Right hindlimb (tissue), 1 donor: ENCODE measurements at places on chromosomes 5 and 9.

- DNase-seq = peak; percentile 31
Measured at GRCh38 chr9:134315716-134316448, 10.4 kb upstream of the RXRA start.

- DNase-seq = peak; percentile 69
Measured at GRCh38 chr9:83432104-83432627, 106.0 kb downstream of the FRMD3 start.

DNA sequence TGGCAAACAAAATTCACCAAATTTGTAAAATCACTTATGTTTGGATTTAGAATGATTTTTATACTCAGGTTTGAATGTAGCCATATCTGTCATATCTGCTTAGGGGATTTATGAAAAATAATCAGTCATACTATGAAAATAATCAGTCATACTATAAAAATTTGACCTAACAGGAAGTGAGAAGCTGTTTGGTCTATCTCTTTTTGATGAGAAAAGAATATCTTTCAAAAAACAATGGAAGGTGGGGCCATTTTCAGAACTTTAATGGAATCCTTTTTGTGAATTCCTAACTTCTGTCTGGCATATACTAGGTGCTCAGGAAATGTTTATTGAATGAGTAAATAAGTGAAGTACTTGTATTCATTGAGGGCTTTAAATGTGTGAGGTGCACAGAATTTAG is 70.1 kb downstream of the CWC27 start:
- no peak for DNase-seq

DNA sequence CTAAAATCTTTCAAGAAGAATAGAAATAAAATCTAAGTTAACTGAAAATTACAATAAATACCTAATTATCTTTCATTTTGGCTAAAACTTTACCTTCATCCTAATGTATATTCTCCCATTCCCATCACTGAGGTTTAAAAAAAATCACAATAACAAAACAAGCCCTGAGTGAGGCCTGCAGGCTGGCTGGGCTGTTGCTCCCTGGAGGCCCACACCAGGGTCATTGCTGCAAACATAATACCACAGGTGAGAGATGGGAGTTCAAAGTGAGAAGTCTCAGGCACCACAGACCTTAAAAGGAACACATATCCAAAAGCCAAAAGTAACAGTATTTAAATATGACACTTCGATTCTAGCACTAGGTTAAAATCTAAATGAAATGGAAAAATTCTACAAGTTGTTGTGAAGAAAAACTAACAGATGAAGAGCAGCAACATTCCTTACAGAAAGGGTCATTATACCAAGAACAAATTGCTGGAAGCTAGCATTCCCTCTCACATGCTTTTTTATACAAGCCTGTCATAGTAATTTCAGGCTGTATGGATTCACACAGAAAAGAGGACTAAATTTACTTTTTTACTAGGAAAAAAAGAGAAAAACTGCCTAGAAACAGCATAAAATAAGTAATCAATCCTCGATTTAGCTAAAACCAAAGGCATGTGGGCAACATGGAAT is 57.8 kb downstream of the AUH start:
- DNase-seq = no peak

DNA sequence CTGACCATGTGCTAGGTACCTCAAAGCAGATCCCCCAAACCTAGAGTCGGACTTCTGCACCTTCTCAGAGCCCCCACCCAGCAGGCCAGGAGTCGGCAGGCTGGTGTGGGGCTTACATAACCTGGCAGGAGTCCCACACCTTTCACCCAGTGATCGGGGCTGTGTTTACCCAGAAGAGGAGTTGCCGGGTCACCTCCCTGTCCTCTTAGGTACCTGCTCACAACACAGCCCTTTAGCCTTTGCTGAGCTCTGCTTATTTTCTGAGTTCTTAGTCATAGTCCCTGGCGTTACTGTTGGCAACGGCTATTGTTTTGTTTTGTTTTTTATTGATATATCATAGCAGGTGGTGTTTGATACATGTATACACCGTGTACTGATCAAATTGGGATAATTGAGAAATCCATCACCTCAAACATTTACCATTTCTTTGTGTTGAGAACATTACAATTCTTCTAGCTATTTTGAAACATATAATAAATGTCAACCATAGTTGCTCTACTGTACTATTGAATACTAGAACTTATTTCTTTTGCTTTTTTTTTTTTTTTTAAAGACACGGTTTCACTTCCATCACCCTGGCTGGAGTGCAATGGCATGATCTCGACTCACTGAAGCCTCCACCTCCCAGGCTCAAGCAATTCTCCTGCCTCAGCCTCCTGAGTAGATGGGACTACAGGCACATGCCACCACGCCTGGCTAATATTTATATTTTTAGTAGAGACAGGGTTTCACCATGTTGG is 10.4 kb upstream of the EEIG1 start:
- DNase-seq = no peak

- DNase-seq = peak; percentile 24
Measured at GRCh38 chr9:96719921-96720320, 58.0 kb downstream of the ZNF510 start.

DNA sequence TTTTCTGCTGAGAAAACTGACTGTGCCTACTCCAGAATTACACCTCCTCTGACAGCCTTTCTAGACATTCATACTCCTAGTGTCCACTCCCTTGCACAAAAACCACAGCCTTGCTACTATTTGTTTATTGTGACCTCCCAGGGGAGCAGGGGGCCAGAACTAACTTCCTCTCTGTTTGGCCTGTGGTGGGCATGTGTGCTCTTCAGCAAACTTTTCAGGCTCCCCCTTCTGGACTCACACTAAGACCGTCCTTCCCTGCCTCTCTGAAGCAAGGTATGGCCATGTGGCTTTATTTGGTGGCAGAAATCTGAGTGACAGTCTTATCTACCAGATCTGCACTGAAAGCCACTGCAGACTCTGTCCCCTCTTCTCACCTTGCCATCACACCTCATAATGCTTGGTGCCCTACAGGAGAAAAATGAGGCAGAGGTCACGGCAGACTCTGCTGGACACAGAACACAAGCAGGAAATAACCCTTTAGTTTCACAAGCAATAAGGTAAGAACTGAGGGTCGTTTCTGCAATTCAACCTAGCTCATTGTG is 28.2 kb downstream of the LIFR start:
- DNase-seq = no peak

GRCh38 chr5:18465833-18466681 is 831.8 kb downstream of the TAF11L14 start:
- DNase-seq = peak; percentile 72
